ENCODE measurements at places on chromosomes 7 and 10. TPM values are rescaled to one million over a fixed set of nuclear protein-coding genes. Genes with fewer than 3 reads are reported as not detected.

The HABP2 gene
- 1.0 TPM for total RNA-seq

The AEBP1 gene
- total RNA-seq: not detected

The C10orf105 gene
- total RNA-seq: not detected

The HMX3 gene
- not detected for total RNA-seq

The HPS6 gene
- 14.7 TPM for total RNA-seq

- no peak overlapping the region for H3K27ac ChIP-seq
- peaks cover 29% of the 10 kb centered on the region for H3K4me1 ChIP-seq
- no peak overlapping the region for H3K4me3 ChIP-seq
- no peak for DNase-seq
Observed at GRCh38 chr7:24896031-24896501, 83.9 kb downstream of the OSBPL3 start.

GRCh38 chr10:73261362-73261995 lies 9.0 kb upstream of the MRPS16 start:
- no peak for DNase-seq
- peaks cover 36% of the 10 kb centered on the region for H3K4me1 ChIP-seq
- H3K36me3 ChIP-seq: peaks cover 7% of the 10 kb centered on the region
- peak overlapping the region; percentile 100 for H3K27ac ChIP-seq

DNA sequence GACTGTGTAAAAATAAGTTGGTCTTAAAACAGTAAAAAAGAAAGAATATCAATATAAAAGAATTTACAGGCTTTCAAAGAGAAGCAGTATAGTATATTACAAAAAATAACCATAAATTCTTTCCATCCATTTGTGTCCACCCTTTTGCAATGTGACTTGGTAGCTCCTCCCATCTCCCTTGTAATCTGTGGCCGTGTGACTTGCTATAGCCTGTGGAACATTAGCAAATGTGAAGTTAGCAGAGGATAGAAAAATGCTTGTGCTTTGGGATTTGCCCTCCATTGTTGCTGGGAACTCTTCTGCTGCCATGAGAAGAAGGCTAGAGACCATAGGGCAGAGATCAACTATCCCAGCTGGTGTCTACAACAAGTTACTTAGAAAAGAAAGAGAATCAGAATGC lies 30.2 kb downstream of the KLHL7 start:
- no peak for DNase-seq
- H3K27me3 ChIP-seq: no peaks in the 10 kb centered on the region
- H3K27ac ChIP-seq: no peak overlapping the region
- no peaks in the 10 kb centered on the region for H3K4me1 ChIP-seq
- no peak overlapping the region for H3K4me3 ChIP-seq

DNA sequence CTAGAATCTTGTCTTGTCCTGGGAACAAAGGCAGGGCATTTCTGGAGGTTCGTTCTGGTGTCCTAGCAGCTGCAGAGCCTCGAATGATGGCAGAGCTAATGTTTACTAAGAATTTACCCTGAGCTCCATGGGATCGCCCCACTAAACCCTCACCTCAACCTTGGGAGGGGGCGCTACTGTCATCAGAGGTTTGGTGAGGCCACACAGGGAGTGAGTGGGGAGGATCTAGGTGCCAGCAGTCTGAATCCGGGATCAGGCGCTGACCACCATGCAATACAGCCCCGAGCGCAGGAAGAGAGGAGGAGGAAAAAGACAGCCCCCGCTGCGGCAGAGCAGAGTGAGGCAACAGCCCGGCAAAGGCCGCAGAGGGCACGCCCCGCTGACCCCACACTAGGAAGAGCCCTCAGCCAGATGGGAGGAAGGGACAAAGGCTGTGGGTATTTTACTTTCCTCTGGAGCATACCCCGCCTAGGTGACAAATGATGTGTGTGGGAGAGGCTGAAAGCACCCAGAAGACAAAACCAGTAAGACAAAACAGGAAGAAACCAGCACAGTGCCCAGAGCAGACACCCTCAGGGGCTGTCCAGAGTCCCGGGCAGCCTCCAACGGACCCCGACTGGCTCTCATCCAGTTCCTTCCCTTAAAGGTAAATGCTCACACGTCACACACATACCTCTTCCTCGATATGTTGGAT lies 103.5 kb downstream of the FAM53B start:
- no peak overlapping the region for H3K4me3 ChIP-seq
- H3K27me3 ChIP-seq: no peaks in the 10 kb centered on the region
- no peaks in the 10 kb centered on the region for H3K4me1 ChIP-seq
- H3K36me3 ChIP-seq: no peaks in the 10 kb centered on the region
- H3K27ac ChIP-seq: no peak overlapping the region

DNA sequence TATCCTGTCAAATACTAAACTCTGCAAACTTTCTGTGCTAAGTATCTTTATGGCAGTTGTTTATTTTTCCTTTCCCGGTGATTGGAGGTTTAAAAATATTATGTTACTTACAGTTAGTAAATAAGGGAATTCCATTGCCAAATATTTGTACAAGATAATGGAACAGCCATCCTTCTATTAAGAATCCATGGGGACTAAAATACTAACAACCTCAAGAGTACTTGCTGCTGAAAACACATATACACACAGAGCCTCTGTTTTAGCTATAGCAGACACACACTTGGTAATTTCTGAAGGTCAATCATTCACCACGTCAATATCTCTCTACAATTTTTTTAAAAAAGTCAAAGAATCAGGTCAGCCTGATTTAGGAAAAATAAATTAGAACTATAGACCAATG lies 32.4 kb downstream of the TSPAN12 start:
- DNase-seq: no peak
- H3K27ac ChIP-seq: no peak overlapping the region
- no peaks in the 10 kb centered on the region for H3K4me1 ChIP-seq
- no peak overlapping the region for H3K4me3 ChIP-seq
- no peaks in the 10 kb centered on the region for H3K36me3 ChIP-seq
- H3K27me3 ChIP-seq: no peaks in the 10 kb centered on the region

- H3K27me3 ChIP-seq: peaks cover 66% of the 10 kb centered on the region
- no peak overlapping the region for H3K4me3 ChIP-seq
- no peaks in the 10 kb centered on the region for H3K4me1 ChIP-seq
- H3K36me3 ChIP-seq: no peaks in the 10 kb centered on the region
- no peak for DNase-seq
Observed at GRCh38 chr10:59314268-59314667, 48.1 kb downstream of the FAM13C start.

- peak overlapping the region; percentile 100 for H3K4me3 ChIP-seq
- no peaks in the 10 kb centered on the region for H3K27me3 ChIP-seq
- H3K27ac ChIP-seq: peak overlapping the region; percentile 71
- no peak for DNase-seq
- H3K36me3 ChIP-seq: peaks cover 18% of the 10 kb centered on the region
- peaks cover 7% of the 10 kb centered on the region for H3K4me1 ChIP-seq
Observed at GRCh38 chr7:66921396-66921917, 432 bp downstream of the TMEM248 start.

- H3K27ac ChIP-seq: no peak overlapping the region
- DNase-seq: no peak
- H3K27me3 ChIP-seq: no peaks in the 10 kb centered on the region
- H3K36me3 ChIP-seq: no peaks in the 10 kb centered on the region
Observed at GRCh38 chr7:20508109-20508508, 107.4 kb upstream of the ABCB5 start.
